Activated CD8-positive, alpha-beta memory T cell treated with anti-CD3 and anti-CD28 coated beads, Interleukin-2, amount 10 ng/mL, durations not matched to agents 7 days and 5 days (primary cell): ENCODE measurements at places on chromosomes 1 and 21.

DNA sequence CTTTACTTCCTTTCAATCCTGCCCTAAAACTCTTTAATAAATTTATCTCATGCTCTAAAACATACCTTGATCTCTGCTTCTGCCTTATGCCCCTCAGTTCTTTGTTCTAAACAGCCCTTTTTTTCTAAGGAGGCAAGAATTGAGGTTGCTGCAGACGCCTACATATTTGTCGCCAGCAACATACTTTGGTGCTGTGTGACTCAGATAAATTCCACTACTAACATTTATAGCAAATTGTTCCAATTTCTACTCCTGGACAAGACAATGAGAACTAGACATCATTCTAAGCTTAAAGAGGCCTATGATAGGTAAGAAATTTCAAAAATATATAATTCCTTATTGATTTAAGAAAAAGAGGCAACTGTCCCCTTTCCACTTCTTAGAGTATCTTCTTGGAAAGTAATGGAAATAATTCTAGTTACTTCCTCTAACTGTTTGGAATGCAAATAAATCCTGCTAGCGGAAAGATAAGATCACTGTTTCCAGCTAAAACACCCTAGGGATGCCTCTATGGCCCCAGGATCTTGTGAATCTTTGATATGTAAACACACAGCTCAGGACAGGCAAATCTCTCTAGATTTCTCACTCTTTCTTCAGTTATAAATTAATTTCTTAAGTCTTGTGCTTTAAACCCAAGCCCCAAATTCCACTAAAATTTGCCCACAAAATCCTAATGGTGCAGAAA is 869.1 kb downstream of the KCNT2 start:
- DNase-seq: no peak

DNA sequence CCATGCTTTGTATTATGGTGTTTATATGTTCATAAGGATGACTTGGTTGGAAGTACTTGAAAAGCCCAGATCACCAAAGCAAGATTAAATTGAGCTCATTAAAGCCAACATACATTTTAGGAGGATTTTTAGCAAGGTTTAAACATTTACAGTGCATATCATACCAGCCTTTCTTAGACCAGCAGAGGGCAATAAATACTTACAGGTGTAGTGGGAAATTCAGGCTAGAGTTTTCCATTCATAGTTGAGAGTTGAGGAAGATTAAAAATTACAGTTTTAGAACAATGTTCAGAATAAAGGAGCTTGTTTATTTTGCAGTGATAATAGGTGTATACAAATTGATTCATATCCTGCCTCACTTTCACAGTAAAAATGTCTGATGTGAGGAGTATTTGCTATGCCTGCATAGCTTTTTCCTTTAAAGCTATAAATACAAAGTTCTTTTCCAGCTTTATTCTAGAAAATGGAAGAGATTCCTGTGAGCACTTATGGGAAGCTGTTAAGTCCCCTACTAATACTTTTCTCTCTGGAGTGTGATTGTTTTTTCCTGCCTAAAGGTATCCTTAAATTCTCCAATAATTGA is 35.3 kb downstream of the DTL start:
- no peak for DNase-seq

DNA sequence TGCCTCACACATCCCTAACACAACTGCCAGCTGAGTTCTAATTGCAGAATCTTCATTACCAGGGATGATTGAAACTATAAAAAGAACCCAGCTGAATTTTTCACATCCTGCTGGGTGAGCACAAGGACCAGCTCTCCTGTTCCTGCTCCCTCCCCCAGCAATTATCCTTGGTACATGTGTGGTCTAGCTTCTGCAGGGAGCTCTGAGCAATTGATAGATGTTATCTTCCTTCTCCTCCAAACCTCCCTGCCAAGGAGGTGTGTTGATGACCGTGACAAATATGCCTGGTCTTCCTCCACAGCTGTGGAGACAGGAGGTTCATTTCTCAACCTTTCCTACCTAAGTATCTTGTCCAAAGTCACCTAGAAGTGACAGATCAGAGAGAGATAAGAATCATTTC is 65.3 kb upstream of the MAN1A2 start:
- no peak for DNase-seq

- no peak for DNase-seq
Observed at GRCh38 chr1:65409314-65409713, 11.2 kb upstream of the LEPR start.

- DNase-seq: peak; percentile 33
Observed at GRCh38 chr1:202329891-202330290, 11.8 kb downstream of the UBE2T start.

DNA sequence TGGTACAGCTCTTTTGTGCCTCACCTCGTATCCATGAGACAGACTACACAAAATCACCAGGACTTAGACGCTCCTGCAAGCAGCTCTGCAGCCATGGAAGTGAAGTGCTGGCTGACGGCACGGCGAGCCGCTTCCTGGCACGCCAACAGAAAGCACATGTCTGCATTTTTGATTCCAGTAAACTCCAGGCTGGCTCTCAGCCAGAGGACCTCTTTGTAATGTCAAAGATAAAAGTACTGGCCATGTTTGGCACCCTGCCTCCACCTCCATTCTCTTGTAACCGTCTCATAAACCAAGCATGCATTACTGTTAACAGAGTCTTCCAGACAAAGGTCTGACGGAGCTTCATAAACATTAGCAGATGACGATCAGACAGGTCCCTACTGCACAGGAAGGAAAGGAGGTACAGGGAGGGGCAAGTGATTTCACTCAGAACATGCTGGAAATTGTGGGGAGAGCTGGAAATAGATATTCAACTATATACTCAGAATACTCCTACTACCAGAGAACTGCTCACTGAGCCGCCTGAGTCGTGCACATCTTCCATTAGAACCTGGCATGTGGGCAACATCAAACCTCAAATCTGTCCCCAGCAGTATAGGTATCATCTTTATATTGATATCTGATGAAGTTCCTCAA is 632.0 kb downstream of the SMYD3 start:
- no peak for DNase-seq

DNA sequence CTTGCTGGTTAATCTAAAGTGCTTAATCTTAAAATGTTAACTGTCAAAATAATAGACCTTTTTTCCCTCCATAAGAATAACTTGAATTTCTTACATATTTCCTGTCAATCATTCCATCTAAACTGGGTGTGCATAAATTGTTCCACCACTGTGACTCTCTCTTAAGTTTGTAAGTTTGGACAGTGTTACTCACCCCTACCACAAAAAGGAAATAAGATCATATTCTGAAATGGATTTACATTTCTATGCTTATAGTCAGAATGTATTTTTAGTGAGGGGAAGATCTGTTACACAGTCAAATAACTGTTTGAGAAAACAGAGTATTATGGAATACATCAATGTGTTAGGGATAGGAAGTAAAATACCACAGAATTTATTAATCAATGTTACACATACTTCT is 109.6 kb upstream of the DPYD start:
- no peak for DNase-seq

DNA sequence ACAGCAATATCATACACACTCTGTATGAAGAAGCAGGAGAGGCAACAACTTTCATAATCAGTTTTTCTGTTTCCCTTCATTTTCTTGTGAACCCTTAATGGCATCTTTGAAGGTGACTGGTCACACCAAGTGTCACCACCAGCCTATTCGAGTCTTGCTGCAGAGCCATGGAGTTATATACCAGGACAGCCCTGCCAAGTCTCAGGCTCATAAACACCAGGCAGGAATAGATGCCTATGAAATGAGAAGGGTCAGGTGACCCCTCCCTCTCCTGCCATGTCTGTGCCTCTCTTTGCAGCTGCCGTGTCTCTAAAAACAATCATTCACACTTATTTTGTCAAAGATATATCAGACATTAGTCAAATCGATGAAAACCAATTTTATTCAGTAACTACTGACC is 28.0 kb downstream of the NECAP2 start:
- DNase-seq: no peak

GRCh38 chr21:39531064-39531463 is 79.3 kb downstream of the SH3BGR start:
- no peak for DNase-seq

- peak; percentile 82 for DNase-seq
Observed at GRCh38 chr1:185439727-185440415, 122.8 kb upstream of the IVNS1ABP start.

DNA sequence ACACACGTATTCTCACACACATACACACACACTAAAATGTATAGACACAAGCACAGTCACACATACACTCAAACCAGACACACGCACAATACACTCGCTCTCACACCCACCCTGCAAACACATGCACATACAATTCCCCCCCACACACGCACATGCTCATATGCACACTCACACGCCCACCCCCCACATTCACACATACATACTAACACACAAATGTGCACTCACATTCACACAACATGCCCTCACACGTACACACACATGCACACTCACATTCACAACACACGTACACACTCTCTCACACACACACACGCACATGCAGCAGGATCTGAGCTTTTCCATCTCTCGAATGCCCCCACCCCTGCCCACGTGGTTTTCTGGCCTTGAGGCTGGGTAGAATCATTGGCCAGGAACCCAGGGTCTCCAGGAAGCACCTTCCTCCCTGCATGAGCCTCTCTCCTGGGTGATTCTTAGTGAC is 589.7 kb downstream of the PTPRU start:
- DNase-seq: no peak

GRCh38 chr1:29542548-29542947 is 306.2 kb downstream of the PTPRU start:
- peak; percentile 28 for DNase-seq

DNA sequence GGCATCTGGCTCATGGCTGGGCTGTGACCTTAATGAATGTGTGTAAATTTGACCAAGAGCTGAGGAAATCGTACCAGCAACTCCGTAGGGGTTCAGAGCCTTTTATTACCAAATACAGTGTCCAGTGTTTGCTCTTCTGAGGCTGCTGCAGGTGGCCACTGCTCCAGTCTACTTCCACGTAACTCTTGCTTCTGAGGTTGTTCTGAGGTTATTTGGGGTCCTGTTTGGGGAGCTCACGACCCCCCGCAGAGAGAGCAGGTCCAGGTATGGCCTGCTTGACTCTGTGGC is 33.6 kb downstream of the MAN1C1 start:
- DNase-seq: peak; percentile 18

GRCh38 chr1:81547912-81548303 is 252.8 kb upstream of the ADGRL2 start:
- DNase-seq: no peak

GRCh38 chr1:27872802-27873551 is 633 bp downstream of the THEMIS2 start:
- DNase-seq: peak; percentile 56

DNA sequence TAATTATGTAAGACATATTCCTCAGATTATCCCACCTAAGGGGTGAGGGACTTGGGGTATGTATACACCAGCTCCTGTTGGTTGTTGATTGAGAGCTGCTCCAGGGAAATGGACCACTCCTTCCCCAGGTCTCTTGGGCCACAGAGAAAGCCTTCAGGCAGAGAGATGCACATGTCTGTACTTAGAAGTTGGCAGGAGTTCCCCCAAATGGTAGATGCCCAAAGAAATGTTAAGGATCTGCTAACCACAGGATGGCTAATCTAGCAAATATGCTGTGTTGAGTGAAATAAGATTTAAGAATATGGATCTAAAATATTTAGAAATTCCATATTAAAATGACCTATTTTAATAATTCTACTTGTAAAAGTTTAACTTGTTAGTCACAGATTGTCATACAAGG is 100.8 kb upstream of the DNAH14 start:
- no peak for DNase-seq

DNA sequence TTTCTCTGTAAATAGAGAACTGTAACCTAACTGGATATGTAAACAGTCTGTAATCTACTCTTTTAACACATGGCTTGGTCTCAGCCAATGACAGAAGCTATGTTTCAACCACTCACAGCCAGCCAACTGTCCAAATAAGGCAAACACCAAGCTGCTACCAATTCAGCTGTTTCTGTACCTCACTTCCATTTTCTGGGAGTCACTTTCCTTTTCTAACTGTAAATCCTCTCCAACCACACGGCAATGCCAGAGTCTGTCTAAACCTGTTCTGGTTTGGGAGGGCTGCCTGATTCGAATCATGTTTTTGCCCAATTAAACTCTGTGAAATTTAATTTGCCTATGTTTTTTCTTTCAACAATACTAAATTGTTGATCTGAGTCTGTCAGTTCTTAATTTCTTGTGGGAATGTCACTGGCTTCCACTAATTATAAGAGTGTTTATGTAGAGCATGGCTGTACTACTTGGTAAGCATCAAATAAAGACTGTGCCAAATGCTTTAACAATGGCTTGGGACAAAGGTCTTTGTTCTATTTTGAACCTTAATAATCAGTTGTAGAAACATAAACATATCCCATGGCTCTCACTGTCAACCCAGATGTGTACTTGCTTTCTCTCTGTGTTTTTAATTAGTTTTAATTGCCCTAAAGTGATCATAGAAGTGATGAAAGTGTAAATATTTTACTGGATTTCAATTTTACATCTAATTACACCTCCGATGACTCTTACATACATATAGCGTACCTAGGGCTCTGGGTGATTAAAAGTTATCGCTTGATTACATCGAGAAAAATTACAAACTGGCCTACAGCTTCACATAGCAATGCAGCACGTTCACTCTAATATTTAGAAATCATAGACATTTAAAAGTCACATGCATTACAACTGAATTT is 1144.6 kb upstream of the TMPRSS15 start:
- no peak for DNase-seq

- no peak for DNase-seq
Observed at GRCh38 chr1:228085287-228085951, 2.9 kb downstream of the ARF1 start.

GRCh38 chr1:179124873-179125272 is 43.0 kb downstream of the TOR3A start:
- DNase-seq: no peak

DNA sequence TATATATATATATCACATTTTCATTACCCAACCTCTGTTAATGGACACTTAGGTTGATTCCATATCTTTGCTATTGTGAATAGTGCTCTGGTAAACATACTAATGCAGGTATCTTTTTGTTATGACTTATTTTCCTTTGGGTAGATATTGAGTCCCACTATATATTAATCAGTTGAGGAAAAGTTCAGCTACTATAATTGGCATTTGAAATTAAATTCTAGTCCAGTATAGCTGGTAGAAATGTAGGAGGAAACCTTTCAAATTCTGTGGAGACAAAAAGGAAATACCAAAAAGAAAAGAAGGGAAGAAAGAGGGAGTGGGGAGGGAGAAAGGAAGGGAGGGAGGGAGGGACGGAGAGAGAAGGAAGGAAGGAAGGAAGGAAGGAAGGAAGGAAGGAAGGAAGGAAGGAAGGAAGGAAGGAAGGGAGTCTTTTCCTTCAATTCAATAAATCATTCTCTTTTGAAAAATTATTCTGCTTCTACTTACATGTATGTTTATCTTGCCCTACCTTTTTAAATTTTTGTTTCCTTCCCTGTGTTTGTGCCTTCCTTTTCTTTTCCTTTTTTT is 311.9 kb downstream of the TPR start:
- no peak for DNase-seq

- no peak for DNase-seq
Observed at GRCh38 chr21:44477712-44478111, 22.4 kb downstream of the LRRC3 start.

DNA sequence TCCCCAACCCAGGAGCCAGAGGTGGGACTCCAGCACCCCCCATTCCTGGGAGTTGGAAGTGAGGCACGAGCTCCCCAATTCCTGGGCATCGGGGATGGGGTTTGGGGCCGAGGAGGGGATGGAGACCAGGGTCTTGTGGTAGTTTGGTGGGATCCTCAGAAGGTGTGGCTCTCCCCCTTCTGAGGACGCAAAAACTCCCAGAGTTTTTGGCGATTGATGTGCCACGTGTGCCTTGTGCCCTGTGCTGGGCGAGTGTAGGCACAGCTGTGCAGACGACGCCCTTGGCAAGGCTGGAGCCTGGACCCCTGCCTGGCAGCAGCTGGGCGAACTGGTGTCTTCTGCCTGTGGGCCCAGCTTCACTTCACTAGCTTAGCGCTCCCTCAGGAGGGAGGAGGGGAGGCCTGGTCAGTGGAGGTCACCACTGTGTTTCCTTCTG is 2.6 kb downstream of the GUK1 start:
- DNase-seq: no peak
